ENCODE measurements at places on chromosomes 6 and 20.
A peak's percentile ranks its signal among the peaks of the same experiment; 100 is the strongest.

DNA sequence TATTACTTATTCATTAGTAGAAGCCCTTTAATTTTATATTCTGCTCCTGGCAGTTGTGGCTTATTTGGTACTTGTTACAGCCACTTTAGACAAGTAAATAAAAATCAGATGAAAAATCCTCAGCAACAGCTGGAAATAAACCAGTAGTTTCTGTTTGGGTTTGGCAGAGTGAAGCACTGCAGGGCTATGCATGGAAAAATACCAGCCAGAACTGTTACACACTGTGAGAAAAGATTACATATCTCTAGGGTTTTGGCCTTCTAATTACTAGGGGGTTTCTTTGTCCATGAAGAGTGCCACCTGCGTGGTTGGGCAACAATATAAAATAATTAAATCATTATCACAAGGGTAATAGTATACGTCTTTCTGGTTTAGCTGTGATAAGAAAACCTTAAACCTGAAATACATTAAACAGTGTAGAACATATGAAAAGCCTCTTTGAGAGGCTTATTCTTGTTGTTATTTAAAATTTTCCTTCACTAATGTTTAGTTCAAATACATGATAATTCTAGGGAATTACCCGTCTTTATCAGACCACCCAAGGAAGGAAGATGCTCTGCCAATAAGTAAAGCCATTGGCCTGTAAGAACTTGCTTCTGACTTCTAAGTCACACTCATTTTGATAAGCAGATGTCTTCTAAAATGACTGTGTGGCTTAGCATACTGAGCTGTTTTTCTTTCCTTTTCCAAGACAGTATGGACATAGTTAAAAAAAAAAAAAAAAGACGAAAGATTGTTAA is 320.0 kb upstream of the FLRT3 start:
- no peak for DNase-seq

GRCh38 chr6:115131709-115132490 is 789.1 kb upstream of the HS3ST5 start:
- DNase-seq, result no peak

DNA sequence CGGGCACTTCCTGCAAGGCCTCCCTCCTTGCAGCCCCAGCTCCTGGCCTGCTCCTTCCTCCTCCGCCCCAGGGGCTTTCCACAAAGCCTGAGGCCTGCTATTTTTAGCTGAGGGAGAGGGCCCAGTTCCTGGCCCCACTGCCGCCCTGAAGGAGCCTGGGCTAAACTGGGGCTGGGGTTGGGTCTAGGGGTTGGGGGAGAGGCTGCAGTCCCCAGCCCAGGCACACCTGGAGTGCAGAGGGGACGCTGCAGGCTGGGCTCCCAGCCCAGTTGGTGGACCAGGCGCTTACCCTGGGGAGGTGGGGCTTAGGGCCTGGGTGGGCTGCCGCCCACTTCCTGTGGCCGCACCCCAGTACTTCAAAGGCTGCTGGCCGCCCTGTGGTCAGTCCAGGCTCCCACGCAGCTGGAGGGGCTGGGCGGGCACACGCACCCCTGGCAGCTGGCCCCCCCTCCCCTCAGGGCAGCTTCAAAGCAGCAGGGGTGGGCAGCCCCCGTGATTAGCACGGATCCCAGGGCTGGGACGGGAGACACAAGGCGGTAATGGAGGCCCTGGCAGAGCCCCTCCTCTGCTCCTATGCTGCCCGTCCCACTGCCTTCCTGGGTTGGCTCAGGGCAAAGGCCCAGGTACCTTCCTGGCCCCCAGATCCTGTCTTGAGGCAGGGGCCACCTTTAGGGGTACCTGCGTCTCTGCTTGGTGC is 7.1 kb upstream of the ABHD16B start:
- DNase-seq, result no peak

DNA sequence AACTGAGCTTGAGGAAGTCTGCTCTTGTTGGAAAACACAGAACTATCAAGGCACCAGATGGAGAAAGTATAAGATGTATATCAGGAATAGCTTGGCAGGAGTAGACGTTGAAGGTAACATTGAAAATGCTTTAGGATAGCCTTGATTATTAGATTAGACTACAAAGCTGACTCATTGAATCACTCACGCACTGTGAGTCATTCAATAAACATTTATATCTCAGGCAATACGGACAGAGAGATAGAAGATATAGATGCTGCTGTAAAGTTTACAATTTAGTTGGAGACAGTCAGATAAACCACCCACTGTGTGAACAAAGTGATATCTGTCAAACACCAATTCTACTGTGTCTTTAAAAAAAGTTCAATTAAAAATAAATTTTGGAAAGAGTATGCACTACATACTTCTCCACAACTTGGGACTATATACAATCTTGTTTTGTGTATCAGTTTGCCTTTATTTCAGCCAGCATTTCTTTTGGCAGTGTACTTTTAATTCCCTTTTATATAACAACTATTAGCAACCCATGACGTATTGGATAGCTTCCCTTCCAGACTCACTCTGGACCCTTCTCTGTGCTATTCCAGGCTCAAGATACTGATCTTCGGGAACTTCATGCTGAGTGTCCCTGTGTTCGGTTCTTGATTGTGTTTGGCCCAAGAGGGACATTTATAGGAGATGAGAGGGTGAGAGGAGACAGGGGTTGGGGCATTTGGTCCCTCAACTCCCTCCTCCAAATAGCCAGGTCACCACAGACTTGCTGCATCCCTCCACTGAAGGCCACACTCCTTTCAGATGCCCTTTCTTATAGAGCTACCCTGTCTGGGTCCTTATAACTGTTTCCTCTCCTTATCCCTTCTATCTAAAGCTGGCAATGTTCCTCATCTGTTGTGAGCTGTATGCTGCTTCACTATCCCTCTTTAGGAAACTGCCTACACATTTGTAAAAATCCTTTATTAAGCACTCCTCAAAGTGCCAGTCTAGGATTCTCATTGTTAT is 176.6 kb upstream of the PTPRK start:
- no peak for DNase-seq

DNA sequence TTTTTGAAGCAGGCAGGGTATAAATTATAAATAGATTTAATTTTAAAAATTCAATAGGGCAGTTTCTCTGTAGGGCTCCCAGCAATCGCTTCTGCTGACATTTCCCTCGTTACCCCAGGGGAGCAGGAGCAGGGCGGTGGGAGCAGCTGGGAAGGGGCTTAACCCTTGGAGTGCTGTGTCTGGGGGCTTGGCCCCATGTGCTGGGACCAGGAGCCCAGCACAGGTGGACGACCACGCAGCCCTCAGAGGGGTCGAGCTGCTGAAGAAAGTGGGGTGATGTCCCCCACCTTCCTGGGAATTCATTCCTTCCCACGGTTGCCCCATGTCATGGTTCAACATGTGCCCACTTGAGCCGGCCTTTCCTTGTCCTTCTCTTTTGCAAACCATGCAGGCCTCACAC is 67.5 kb upstream of the STX16 start:
- no peak for DNase-seq

DNA sequence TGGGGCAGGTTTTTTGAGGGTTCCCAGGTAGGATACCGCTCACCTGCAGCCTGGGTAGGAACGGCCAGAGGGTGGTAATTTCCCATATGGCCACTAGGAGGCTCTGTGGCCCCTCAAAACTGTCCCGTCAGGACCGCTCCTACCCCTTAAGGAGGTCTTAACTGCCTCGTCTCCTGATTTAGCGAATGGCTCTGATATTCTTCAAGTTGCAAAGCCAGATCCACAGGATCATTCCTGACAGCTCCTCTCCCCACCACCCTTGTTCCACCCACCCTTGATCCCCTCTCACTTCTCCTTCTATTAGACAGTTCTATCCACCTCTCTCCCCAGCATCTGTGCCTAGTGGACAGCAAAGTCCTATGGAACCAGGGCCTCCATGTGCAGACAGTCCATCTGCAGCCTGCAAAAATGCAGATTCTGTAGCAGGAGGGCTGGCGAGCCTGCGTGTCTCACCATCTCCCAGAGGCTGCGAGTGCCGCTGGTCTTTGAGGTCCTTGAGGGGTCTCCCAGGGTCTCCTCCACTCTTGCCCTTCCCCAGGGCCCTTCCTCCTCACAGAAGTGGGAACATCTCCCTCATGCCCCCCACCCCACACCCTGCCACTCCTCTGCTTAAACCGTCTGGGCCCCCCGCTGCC is 34.3 kb upstream of the ZBP1 start:
- DNase-seq, result peak; percentile 70

- no peak for DNase-seq
These were observed 59.5 kb upstream of the RNF144B start for GRCh38 chr6:18327626-18328025.

- DNase-seq, result no peak
These were observed 1026.9 kb upstream of the ADGRB3 start for GRCh38 chr6:67608099-67608749.

GRCh38 chr20:2745060-2745910 is 52.7 kb downstream of the EBF4 start:
- no peak for DNase-seq

- no peak for DNase-seq
These were observed 12.9 kb upstream of the NQO2 start for GRCh38 chr6:2986722-2987221.

DNA sequence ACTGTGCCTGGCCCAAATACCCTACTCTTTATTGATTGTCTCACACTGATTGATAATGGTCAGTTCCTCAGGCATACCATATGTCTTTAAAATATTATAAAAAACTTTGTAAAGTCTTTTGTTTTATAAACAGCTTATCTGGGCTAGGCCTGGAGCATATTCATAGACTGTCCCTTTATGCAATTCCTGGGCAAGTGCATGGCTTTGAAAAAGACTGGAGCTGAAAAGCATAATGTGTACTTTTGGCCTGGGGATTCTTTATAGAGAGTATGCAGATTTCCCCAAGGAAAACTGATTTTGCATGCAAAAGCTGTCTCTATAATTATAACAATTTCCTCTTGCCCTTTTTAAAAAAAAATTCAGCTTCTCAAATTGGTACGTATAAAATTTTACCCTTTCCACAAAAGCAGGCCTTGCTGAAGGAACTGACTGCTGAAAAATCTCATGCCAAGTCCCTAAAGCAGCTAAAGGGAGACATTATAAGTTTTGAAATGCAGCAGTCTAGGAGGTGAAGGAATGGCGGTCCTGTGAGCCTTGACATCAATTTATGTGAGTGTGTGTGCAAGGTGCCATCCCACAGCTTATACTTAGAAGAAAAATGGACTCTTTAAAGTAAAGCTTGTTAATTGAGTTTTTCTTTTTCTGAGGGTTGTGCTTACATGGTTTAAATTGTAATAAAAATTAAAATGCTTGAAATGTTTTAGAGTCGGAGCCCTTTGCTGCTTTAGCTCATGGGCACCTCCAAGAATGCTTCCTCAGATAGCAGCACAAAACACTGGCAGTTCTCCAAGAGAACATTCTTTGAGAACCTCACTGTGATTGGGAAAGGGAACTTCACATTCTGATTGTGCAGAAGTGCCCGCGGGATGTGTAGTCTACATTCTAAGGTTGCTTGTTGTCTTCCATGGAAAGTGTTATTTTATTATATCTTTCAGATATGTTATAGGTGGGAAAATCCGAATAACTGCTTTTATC is 43.9 kb downstream of the PLCB4 start:
- no peak for DNase-seq

GRCh38 chr20:37864298-37864697 is 38.6 kb upstream of the VSTM2L start:
- DNase-seq, result no peak

- no peak for DNase-seq
These were observed 30.7 kb downstream of the SSR1 start for GRCh38 chr6:7282097-7282906.

- DNase-seq, result no peak
These were observed 391.5 kb upstream of the MANEA start for GRCh38 chr6:95185874-95186273.

DNA sequence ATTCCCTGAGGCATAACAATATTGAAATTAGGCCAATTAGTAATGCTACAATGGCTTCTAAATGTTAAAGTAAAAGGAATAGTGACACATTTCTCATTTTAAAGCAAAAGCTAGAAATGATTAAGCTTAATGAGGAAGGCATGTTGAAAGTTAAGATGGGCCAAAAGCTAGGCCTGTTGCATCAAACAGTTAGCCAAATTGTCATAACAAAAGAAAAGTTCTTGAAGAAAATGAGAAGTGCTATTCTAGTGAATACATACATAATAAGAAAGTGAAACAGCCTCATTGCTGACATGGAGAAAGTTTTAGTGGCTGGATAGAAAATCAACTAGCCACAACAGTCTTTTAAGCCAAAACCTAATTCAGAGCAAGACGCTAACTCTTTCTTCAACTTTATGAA is 12.9 kb downstream of the OR2A4 start:
- DNase-seq, result no peak

DNA sequence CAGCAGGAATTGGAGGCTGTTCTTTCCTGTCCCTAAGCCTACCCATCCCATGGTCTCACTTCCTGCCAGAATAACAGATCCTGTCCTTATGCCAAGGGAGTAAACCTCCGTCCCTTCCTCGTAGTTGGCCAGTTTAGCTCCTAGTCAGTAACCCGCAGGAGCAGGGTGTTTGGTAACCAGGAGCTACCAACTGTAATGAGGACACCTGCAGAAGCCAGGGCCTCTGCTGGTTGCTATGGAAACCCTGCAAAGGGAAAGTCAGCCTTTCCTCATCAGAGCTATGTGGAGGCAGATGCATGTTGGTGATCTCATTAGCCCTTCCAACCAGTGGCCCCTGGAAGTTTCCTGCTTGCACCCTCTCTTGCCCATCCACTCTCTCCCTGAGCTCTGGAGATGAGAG is 368.2 kb upstream of the SULF2 start:
- no peak for DNase-seq

DNA sequence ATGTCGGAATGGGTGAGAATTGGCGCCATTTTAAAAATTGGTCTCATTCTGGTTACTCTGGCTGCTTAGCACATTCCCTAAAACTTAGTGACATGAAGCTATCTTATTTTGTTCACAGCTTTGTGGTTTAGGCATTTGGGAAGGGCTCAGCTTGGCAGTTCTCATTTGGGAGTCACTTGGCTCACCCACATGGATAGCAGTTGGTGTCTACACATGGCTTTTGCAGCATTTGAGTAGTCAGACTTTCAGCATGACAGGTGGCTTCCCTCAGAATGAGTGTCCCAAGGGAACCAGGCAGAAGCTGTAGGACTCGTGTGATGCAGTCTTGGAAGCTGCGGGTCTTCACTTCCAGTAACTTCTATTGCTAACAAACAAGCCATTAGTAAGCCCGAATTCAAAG is 64.6 kb downstream of the UST start:
- no peak for DNase-seq

DNA sequence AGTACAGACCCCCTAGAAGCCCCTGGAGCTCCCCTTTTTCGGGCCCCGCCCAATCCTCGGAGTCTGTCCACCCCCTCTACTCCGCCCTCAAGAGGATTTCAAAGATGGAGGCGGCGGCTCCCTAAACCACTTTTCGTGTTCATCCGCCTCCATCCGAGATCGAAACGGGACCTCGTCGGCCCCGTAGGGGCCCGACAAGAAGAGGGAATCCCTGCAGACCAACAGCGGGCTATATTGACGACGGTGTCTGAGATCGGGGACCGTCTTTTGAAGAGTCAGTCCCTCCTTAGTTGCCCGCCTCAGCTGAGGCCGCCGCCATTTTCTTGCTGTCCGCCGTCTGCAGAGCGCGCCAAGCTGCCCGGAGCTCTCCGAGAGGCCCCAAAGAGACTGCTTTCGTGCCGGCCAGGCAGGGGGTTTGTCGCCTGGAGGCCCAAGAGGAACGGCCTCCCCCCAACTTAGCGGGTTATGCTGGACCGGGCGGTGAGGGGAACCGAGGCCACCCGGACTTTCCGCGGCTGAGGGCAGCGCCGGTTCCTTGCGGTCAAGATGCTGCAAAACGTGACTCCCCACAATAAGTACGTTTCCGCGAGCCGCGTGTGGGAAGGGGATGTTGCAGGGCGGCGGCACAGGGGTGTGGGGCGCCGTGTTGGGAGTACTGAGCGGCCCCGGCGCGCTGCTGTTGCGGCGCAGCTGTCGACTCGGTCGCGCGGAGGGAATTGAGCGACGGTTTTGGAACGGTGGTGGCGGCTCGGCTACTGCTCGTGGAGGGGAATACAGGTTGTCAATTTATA is 4.2 kb downstream of the BRD2 start:
- DNase-seq, result no peak

Data from CD4-positive, alpha-beta T cell treated with Interleukin-12 subunit alpha and Interleukin-12 subunit beta, for 1 hour (primary cell).